ENCODE measurements at places on chromosomes 3 and 15.

DNA sequence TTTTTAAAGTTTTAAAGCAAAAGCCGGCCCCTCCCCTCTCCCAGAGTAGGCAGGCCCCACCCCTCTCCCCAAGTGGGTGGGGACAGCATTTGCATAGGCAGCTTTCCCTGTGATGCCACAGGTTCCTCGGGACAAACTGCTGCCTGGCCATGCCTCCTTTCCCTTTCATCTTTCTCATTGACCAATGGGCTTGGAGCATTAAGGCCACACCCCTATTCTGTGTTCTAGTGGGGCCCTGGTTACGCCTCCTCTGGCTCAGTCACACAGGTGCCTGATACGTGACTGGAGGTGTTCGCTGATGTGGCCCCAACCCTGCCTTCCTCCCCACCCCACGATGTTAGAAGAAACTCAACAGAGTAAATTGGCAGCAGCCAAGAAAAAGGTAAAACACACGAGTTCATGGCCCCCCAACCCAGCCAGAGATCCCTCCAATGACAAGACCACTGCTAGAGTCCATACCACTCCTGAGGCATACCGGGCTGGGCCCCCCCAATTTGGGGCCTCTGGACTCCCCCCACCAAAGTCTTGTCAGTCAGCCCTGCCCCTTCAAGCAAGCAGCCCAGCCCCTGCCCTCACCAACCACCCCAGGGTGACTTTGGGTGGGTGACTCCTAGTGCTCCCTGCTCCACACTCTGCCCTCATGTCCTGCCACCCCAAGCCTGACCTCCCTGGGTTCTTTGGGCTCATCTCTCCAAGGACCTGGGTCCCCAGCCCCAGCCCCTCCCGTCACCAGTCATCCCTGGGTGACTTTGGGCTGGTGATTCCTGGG lies 62.8 kb upstream of the CSPG4 start:
- peaks cover 15% of the 10 kb centered on the region for H3K27me3 ChIP-seq
- H3K4me1 ChIP-seq = no peaks in the 10 kb centered on the region
- no peak overlapping the region for H3K27ac ChIP-seq
- no peak overlapping the region for H3K4me3 ChIP-seq

GRCh38 chr15:34890424-34890823 lies 79.1 kb downstream of the AQR start:
- H3K36me3 ChIP-seq = peaks cover 72% of the 10 kb centered on the region
- no peak overlapping the region for H3K4me3 ChIP-seq
- no peak for DNase-seq
- no peaks in the 10 kb centered on the region for H3K27me3 ChIP-seq
- no peaks in the 10 kb centered on the region for H3K4me1 ChIP-seq

DNA sequence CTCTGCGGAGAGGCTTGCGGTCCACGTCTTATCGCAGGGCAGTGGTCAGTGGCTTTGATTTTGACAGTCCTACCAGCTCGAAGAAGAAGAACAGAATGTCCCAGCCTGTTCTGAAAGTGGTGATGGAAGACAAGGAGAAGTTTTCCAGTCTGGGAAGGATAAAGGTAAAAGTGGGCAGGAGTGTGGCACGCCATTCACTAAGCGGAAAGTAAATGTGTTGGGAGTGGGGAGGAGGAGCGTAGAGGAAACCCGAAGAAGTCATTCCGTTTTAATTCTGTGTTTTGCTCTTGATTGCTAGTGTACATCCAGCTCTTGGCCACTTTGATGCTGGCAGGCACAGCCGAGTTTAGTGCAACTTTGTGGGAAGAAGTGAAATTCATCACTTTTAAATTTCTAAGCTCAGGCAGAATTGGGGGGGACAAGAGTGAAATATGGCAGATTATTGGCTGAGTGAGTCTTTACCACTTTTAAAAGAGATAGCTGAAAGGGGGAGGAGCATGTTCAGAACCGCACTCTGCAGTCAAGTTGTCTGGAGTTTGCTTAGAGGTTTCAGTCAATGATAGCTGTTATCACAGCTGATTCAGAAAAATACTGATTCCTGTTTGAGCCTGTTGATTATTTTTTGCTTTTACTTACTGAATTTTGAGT lies 1.8 kb downstream of the ARHGEF26 start:
- no peak for DNase-seq
- H3K36me3 ChIP-seq = no peaks in the 10 kb centered on the region
- no peaks in the 10 kb centered on the region for H3K27me3 ChIP-seq
- H3K4me3 ChIP-seq = peak overlapping the region; percentile 23

DNA sequence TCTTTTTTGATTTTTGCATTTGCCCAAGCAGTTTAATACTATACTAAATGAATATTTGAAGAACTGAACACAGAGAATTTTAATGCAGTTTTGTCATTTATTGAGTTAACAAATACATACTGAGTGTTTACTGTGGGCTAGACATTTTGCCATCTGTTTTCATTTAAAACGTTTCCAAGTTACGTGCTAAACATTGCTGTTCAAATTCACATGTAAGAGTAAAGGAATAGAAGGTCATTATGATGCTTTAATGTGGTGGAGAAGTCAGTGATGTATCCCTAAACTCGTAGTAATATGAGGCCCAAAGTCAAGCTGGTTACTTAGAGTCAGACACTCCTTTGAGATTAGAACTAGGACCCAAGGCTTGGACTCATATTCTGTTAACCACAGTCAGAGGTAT lies 49.4 kb downstream of the CRYBG3 start:
- H3K27me3 ChIP-seq = no peaks in the 10 kb centered on the region
- H3K36me3 ChIP-seq = no peaks in the 10 kb centered on the region
- peaks cover 16% of the 10 kb centered on the region for H3K4me1 ChIP-seq
- no peak for DNase-seq
- H3K27ac ChIP-seq = no peak overlapping the region

DNA sequence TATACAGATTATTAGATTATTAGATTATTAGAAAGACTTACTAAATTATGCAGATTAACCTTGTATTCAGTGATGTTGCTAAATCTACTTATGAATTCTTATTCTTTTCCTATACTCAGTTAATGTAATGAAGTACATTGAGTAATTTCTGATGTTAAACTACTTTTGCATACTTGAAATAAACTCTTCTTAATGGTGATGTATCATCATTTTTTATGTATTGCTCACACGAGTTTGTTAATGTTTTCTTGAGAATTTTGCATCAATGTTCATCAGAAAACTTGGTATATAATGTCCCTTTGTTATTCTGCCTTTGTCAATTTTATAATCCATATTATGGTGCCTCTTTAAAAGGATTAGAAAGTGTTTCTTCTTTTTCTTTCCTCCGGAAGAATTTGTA lies 163.2 kb upstream of the COL8A1 start:
- no peak for DNase-seq
- no peak overlapping the region for H3K4me3 ChIP-seq
- peaks cover 12% of the 10 kb centered on the region for H3K4me1 ChIP-seq
- no peak overlapping the region for H3K27ac ChIP-seq

DNA sequence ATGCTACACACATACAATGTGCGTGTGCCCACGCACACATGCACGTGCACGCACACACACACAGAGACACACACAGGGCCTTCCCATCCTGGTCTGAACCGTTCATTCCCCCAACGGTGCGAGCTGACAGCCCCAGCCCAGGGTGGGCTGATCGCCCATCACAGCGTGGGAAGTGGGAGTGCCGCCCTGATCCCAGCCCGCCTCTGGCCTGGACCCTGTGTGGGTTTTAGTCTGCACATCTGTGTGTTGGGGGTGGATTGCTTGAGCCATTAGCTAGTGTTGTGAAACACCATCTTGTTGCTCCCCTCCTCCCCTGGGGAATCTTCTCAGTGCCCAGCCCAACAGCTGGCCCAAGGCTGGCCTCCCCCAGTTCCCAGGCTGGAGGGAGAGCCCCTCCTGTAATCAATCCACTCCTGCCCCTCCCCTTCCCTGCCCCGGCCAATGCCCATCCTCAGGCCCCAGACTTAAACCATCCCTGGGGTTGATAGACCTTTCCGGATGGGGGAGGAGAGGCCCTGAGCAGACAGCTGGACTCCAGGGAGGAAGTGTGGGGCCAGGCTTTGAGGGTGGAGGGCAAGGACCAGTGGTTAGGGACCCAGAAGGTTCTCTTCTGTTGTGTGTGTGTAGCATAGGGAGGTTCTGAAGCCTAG lies 8.3 kb downstream of the SEMA3G start:
- no peak overlapping the region for H3K27ac ChIP-seq
- peaks cover 5% of the 10 kb centered on the region for H3K4me1 ChIP-seq
- H3K4me3 ChIP-seq = no peak overlapping the region
- DNase-seq = peak; percentile 27
- no peaks in the 10 kb centered on the region for H3K27me3 ChIP-seq
- no peaks in the 10 kb centered on the region for H3K36me3 ChIP-seq

DNA sequence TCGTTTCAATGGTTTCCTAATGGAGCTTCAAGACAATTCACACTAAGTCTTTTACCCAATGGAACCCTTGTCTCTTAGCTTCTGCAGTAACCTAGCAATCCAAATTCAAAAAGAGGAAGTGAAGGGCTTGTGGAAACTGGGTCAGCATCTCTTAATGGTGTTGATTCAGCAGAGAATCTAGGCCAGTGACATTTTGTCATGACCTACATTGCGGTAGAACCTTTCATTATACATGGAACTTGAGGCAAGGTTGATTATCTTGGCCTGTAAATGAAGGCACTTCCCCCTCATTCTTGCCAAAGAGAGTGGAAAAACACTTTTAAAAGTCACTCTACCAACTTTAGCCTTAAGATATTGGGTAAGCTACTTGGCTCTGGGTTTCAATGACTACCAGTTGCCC lies 42.8 kb downstream of the C2CD4B start:
- no peak overlapping the region for H3K27ac ChIP-seq
- no peaks in the 10 kb centered on the region for H3K27me3 ChIP-seq
- no peaks in the 10 kb centered on the region for H3K36me3 ChIP-seq
- H3K4me3 ChIP-seq = no peak overlapping the region
- H3K4me1 ChIP-seq = peaks cover 20% of the 10 kb centered on the region

DNA sequence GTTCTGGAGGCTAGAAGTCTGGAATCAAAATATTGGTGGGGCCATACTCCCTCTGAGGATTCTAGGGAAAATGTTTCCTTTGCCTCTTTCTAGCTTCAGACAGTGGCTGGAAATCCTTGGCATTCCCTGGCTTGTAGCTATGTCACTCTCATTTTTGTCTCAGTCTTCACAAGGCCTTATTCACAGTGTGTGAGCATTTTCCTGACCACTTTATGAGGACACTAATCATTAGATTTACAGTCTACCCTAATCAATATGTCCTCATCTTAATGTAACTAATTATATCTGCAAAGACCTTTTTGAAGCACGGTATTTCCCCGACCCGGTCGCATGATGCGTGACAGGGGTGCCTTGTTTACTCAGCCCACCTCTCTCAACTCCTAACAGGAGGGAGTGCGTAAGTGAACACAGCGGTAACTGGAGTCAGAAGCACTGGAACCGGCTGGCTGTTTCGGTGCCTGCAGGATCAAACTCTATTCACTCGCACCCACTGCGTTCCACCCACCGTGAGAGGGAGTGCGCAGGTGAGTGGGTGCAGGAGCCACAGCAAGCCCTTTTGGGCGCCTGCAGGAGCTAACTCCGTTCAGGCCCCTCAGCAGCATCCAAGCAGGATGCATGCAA lies 155.0 kb downstream of the EPHA3 start:
- H3K36me3 ChIP-seq = no peaks in the 10 kb centered on the region
- no peaks in the 10 kb centered on the region for H3K4me1 ChIP-seq
- no peaks in the 10 kb centered on the region for H3K27me3 ChIP-seq
- H3K4me3 ChIP-seq = no peak overlapping the region
- DNase-seq = no peak
- no peak overlapping the region for H3K27ac ChIP-seq

GRCh38 chr3:170154084-170154483 lies 27.4 kb downstream of the PHC3 start:
- H3K4me3 ChIP-seq = no peak overlapping the region
- DNase-seq = no peak
- H3K36me3 ChIP-seq = peaks cover 30% of the 10 kb centered on the region
- peaks cover 10% of the 10 kb centered on the region for H3K4me1 ChIP-seq

- H3K27ac ChIP-seq = no peak overlapping the region
- no peak overlapping the region for H3K4me3 ChIP-seq
- H3K36me3 ChIP-seq = no peaks in the 10 kb centered on the region
Observed at GRCh38 chr3:116285781-116286421, 159.4 kb downstream of the LSAMP start.

- H3K4me1 ChIP-seq = peaks cover 22% of the 10 kb centered on the region
- DNase-seq = no peak
- H3K27ac ChIP-seq = no peak overlapping the region
- H3K36me3 ChIP-seq = no peaks in the 10 kb centered on the region
- H3K4me3 ChIP-seq = no peak overlapping the region
Observed at GRCh38 chr15:101206176-101206591, 45.7 kb downstream of the CHSY1 start.

- no peaks in the 10 kb centered on the region for H3K27me3 ChIP-seq
- H3K36me3 ChIP-seq = no peaks in the 10 kb centered on the region
- peaks cover 18% of the 10 kb centered on the region for H3K4me1 ChIP-seq
- no peak overlapping the region for H3K27ac ChIP-seq
- no peak overlapping the region for H3K4me3 ChIP-seq
- no peak for DNase-seq
Observed at GRCh38 chr3:8713901-8714759, 19.5 kb upstream of the CAV3 start.

GRCh38 chr3:146542978-146543377 lies 1.4 kb downstream of the PLSCR1 start:
- no peaks in the 10 kb centered on the region for H3K36me3 ChIP-seq
- H3K27me3 ChIP-seq = no peaks in the 10 kb centered on the region
- no peak overlapping the region for H3K27ac ChIP-seq
- H3K4me3 ChIP-seq = no peak overlapping the region
- DNase-seq = no peak

- peak overlapping the region; percentile 38 for H3K27ac ChIP-seq
- H3K4me1 ChIP-seq = peaks cover 14% of the 10 kb centered on the region
- no peaks in the 10 kb centered on the region for H3K27me3 ChIP-seq
- no peak for DNase-seq
Observed at GRCh38 chr3:100535610-100535943, 43.2 kb downstream of the TMEM45A start.

- H3K4me3 ChIP-seq = no peak overlapping the region
- H3K36me3 ChIP-seq = no peaks in the 10 kb centered on the region
- H3K27me3 ChIP-seq = no peaks in the 10 kb centered on the region
- DNase-seq = no peak
Observed at GRCh38 chr3:118578559-118578958, 456.1 kb downstream of the IGSF11 start.

DNA sequence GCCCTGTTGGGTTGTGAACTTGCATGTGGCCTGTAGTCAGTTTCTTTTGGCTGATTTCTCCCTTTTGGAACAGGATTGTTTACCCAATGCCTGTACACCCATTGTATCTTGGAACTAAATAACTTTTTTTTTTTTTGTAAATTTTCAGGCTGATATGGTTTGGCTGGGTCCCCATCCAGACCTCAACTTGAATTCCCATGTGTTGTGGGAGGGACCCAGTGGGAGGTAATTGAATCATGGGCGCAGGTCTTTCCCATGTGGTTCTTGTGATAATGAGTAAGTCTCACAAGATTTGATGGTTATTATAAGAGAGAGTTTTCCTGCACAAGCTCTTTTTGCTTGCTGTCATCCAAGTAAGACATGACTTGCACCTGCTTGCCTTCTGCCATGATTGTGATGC lies 253.8 kb upstream of the GBE1 start:
- no peaks in the 10 kb centered on the region for H3K27me3 ChIP-seq
- no peak overlapping the region for H3K4me3 ChIP-seq
- no peak overlapping the region for H3K27ac ChIP-seq

GRCh38 chr3:40930756-40931155 lies 268.5 kb upstream of the CTNNB1 start:
- H3K27me3 ChIP-seq = no peaks in the 10 kb centered on the region
- no peaks in the 10 kb centered on the region for H3K4me1 ChIP-seq
- DNase-seq = no peak
- no peak overlapping the region for H3K4me3 ChIP-seq
- H3K27ac ChIP-seq = no peak overlapping the region
- H3K36me3 ChIP-seq = no peaks in the 10 kb centered on the region
